Non-pigmented ciliary epithelial cell (primary cell): ENCODE measurements at places on chromosomes 2 and 18.
A peak's percentile ranks its signal among the peaks of the same experiment; 100 is the strongest.

DNA sequence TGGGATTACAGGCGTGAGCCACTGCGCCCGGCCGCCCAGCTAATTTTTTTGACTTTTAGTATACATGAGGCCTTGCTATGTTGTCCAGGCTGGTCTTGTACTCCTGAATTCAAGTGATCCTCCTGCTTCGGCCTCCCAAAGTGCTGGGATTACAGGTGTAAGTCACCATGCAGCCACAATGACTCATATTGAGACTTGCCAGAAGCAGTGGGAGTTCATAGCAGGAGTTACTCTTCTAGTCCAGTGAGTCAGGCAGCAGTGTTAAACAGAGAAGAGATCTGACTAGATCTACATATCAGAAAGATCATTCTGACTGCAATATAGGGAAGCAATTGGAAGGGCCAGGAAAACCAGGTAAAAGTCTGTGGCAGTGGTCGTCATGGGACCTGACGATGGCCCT is 1.5 kb upstream of the FLACC1 start:
- DNase-seq = peak; percentile 82

- DNase-seq = no peak
These were observed 45.2 kb downstream of the MAIP1 start for GRCh38 chr2:200000444-200001163.

DNA sequence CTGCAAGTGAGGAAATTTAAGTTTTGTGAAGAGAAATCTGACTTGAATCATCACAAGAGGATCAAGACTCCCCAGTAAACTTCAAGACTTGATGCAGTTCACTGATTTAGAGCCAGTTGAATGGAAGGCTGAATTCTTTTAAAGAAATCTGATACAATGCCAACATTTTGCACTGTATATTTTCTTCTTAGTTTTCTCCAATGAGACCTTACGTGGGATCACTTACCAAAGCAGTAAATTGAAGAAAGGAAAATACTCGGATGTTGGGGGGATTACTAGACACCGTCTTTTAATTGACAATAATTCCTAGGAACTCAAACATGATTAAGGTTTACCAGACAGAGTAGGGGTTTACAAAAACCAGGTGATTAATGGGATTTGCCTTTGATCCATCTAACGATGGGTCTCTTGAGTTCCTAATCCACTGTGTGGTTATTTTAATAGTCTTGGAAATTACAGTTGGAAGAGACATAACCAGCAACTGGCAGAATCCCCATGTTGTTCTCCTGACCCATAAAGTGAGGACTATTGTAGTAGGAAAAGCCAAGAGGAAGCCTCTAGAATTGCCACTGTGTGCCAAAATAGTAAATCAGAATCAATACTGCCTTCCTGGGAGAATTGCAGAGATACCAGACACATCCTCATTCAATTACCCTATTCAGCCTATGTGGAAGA is 354.5 kb downstream of the PID1 start:
- no peak for DNase-seq

DNA sequence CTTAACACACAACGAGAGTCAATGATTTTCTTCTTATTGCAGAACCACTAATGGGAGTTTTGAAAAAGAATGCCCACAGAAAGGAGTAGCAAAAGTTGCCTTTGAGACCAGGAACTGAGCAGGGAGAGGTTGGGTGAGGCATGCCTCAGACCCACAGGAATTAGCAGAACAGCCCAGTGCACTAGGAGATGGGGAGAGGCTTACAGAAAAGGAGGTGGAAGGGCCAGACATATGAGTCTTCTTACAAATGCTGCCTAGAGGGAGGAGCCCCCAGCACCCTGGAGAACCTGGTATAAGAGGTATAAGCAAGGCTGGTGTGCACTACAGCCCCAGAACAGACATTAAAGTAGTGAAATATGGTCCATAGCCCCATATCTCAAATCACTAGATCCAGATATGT is 162.0 kb downstream of the DTNA start:
- DNase-seq = no peak

DNA sequence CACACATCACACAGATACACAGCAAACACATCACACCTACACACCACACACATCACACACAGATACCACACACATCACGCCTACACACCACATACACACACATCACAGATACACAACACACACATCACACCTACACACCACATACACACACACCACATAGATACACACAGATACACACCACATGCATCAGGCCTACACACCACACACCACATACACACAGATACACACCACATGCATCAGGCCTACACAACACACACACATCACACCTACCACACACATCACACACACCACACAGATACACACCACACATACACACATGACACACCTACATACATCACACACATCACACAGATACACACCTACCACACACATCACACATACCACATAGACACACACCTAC is 158.8 kb downstream of the NDUFA10 start:
- DNase-seq = no peak

DNA sequence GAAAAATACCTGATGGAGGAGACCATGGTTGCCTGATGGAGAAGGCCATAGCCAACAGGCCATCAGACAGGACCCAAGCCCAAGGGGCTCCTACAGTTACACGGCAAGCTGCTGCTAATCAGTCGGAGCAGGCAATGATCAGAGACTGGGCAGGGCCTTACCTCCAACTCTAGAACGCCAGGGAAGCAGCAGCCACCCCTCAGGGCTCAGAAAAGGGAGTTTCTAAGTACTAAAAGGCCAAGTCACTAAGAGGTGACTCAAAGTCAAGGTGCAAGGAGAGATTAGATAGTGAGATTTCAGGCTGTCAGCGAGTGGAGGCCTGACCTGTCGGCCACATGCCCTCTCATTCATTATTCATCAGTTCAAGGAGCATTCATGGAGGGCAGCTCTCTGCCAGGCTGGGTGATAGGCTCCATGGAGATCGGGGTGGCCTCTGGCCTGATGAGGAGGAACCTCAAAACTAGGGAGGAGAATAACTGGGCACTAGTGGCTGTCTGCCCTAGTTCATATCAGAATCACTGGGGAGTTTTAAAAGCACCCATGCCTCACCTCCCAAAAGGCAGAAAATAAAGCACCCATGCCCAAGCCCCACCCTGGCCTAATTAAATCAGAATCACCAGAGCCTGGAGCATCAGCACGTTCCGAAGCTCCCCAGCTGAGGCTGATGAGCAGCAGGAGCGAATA is 3.6 kb downstream of the VIL1 start:
- no peak for DNase-seq

GRCh38 chr2:137659616-137660015 is 304.7 kb upstream of the HNMT start:
- DNase-seq = no peak

DNA sequence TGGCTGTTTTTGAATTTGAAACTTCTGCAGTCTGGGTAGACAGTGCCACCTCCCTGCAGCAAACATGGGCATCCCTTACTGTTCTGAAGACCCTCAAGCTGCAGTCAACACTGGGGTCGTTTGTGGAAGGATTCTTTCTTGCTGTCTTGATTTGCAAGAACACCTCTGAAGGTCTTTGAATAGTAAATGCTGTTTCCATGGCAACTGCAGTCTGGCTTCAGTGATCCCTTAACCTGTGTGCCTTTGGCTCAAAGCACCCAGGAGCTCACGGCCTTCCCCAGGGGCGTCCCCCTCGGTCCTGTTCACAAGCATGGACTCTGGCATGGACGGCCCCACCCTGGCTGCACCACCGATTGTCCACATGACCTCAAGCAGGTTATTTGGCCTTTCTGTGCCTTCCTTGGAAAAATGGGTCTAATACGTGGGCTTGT is 38.3 kb downstream of the LRRFIP1 start:
- DNase-seq = no peak

- DNase-seq = no peak
These were observed 123.6 kb upstream of the SMIM21 start for GRCh38 chr18:75551071-75551470.

DNA sequence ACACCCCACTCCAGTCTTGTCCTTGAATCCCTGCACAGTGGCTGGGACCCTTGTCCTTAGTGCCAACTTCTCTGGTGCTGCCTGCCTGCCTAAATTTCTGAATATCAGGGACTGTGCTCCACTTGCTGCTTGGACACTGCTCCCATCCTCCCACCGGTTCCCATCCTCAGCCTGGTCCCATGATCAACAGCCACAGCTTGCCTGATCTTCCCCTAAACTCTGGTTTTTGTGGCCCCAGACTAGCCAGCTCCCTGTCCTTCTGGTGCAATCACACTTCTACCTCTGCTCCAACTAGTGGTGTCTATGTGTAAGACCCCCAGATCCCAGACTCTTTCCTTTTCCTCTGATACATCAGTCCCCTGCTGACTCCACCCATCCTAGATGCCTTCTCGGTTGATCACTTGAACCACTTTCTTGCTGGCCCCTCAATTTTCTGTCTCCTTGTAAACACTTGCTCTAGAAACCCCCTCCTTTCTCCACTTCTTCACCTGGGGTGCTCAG is 37.2 kb upstream of the POLE4 start:
- no peak for DNase-seq

GRCh38 chr18:10067670-10068659 is 154.1 kb downstream of the VAPA start:
- DNase-seq = no peak

DNA sequence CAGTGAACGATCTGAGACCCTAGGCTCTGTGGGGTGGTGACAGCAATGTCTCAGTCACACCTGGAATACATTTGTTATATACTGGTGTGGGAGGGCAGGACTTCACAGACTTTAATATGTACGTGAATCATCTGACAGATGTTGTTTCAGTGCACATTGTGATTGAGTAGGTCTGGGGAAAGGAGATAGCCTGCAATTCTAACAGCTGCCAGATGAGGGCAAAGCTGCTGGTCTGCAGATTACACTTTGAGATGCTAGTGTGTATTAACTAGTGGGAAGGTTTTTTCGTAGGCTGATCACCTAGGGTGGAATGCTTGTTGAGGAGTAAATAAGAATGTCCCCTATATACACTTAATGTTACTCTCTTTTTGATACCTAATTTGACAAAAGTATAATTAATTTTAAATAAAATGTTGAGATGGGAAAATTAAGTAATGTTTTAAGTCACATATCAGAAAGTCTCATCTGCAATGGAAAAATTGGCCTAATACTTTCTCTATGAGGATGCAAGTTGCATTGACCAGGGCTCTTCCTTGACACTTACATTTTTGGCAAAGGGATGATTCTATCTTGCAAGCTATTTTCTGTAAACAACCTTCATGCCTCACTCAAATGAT is 496.9 kb upstream of the HNMT start:
- DNase-seq = peak; percentile 5
